CD4-positive, alpha-beta memory T cell (primary cell): ENCODE measurements at places on chromosomes 6 and 20. TPM values are rescaled to one million over a fixed set of nuclear protein-coding genes. Genes with fewer than 3 reads are reported as not detected.

DNA sequence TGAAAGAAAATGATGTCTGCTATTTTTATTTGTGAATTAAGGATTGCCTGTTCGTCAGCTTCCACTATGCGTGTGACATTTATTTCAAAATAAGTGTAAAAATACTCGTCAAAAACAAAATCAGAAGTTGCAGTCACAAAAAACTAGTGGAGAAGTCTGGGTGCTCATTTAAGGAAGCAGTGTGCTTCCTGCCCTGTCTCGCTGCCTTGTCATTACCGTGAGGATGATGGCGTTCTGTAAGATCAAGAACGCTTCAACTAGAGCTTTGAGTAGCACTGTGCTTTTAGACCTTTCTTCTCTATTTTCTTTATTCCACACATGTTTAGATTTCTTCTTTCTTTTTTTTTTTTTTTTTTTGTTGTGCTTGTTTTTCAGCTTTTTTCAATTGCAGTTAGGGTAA, 186.9 kb downstream of the TBC1D7 start:
- DNase-seq, result no peak

DNA sequence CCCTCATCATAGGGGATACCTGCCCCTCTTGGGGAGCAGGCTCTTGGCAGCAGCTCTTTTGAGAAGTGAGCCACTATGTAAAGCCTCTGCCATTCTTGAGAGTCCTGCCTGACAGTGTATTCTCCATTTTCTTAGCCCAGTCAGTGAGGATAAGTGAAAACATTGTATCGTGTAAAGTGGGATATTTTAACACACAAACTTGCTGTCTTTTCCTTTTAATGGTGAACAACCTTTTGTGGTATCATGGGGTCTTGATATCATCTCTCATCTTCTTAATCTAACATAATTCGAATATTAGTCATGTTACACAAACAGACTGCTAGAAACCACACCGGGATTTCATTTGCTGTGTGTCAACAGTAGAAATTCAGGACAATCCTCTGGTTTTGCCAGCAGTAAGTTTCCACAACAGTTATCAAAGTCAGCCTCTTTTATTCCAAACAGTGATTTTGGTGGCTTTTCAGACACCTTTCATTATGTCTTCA, 136.2 kb downstream of the HIVEP1 start:
- no peak for DNase-seq

DNA sequence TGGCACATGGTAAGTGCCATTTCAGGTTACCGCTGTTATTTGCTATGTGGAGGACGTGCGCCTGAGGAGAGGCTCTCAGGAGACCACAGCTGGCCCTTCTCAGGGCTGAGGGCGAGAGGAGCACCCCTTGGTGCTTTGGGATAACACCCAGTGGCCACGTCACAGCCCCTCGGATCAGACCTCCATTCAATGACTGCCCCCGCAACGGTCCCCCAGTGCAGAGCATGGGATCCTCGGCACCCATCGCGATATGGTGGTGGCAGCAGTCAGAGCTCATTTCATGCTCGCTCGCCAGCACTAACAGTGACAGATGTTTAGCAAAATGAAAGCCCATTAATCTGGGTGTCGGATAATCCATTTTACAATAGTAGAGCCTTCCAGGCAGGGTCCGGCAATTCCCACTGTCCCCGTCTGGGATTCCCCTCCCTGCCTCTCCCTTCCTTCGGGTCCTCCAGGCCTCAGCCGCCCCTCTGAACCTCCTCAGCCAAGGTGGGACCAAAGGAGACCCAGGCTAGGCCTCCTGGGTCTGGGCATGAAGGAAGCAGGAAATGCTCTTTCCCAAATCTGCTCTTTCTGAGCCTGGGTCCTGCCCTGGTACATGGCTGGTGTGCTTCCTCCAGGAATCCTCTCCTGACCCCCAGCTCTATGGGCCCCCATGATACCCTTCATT, 117.1 kb downstream of the GRM4 start:
- no peak for DNase-seq

The MAS1 gene
- total RNA-seq, result not detected

The RAB44 gene
- not detected for total RNA-seq

The DEFB132 gene
- total RNA-seq, result not detected

The DST gene
- total RNA-seq, result 8.1 TPM
